ENCODE measurements at places on chromosomes 6 and 20. TPM values are rescaled to one million over a fixed set of nuclear protein-coding genes. Genes with fewer than 3 reads are reported as not detected.

- no peaks in the 10 kb centered on the region for H3K4me1 ChIP-seq
- H3K27me3 ChIP-seq, result no peaks in the 10 kb centered on the region
- H3K27ac ChIP-seq, result no peak overlapping the region
- H3K4me3 ChIP-seq, result no peak overlapping the region
- no peak for DNase-seq
Measured at GRCh38 chr6:17062871-17063440, 38.9 kb upstream of the STMND1 start.

DNA sequence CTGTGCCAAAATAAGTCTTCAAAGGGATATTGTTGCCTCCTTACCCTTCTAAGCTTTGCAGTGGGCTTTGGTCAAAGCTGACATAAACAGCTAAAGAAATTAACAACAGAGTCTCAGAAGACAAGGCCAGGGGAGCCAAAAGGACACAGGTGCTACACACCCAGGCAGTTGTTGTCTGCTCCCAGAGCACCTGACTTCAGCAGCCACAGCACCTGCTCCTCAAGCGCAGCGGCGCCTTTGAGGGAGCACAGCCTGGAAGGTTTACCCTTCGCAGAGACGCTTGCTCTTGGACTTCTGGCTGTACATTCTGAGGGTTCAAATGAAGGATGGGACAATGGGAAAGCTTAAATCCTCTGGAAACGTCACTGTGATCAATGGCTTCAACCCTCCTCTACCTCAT, 16.6 kb downstream of the B4GALT5 start:
- DNase-seq, result no peak
- H3K4me3 ChIP-seq, result no peak overlapping the region
- no peaks in the 10 kb centered on the region for H3K27me3 ChIP-seq
- peaks cover 24% of the 10 kb centered on the region for H3K4me1 ChIP-seq
- peaks cover 2% of the 10 kb centered on the region for H3K36me3 ChIP-seq
- H3K27ac ChIP-seq, result no peak overlapping the region

GRCh38 chr6:11292594-11293236, 60.2 kb upstream of the NEDD9 start:
- H3K27me3 ChIP-seq, result no peaks in the 10 kb centered on the region
- H3K36me3 ChIP-seq, result no peaks in the 10 kb centered on the region
- DNase-seq, result no peak

PKIB gene
- total RNA-seq, result 46.5 TPM

ARMC12 gene
- total RNA-seq, result 1.5 TPM

GDAP1L1 gene
- 6.8 TPM for total RNA-seq

DNA sequence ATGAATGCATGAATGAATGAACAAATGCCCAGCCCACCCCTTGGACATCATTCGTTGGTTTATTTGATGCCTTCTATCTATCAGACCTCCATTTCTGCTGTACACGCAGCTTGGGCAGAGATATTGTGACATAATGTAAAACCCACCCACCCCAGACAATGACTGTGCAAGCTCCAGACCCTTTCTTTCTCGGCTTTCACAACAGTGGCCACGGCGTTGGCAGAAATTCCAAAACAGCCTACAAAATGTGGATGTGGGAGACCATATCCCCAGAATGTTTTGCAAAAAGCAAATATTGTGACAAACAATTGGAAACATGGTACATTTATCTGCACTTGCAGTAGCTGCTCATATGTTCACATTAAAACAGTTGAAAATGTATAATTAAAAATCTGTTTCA, 162.0 kb upstream of the MAFB start:
- no peak for DNase-seq

GRCh38 chr6:97925504-97925903, 642.5 kb upstream of the MMS22L start:
- no peaks in the 10 kb centered on the region for H3K36me3 ChIP-seq
- H3K27ac ChIP-seq, result no peak overlapping the region
- no peak for DNase-seq
- H3K27me3 ChIP-seq, result no peaks in the 10 kb centered on the region

- peak overlapping the region; percentile 88 for H3K4me3 ChIP-seq
- H3K27me3 ChIP-seq, result no peaks in the 10 kb centered on the region
- H3K4me1 ChIP-seq, result no peaks in the 10 kb centered on the region
- no peaks in the 10 kb centered on the region for H3K36me3 ChIP-seq
- DNase-seq, result peak; percentile 55
Measured at GRCh38 chr6:106360989-106361430, 493 bp downstream of the CRYBG1 start.

DNA sequence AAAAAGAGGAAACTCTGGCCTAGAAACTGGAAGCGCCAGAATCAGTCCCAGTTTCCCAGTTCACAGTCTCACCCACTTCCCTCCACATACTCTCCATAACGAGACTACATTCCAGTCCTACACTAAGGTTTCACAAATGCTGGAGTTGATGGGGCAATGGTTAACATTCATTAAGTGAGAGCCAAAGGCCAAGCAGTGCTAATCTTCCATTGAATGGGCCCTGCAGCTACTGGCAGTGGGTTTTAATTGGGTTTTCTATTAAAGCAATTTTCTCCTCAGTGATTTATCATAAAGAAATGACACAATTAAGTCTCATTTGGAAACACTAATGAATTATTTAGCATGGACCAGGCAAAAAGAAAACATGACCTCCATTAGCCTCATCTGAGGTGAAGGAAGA, 20.8 kb upstream of the NRSN1 start:
- H3K27me3 ChIP-seq, result no peaks in the 10 kb centered on the region
- H3K27ac ChIP-seq, result no peak overlapping the region
- no peaks in the 10 kb centered on the region for H3K36me3 ChIP-seq
- DNase-seq, result no peak
- H3K4me3 ChIP-seq, result no peak overlapping the region

- no peaks in the 10 kb centered on the region for H3K27me3 ChIP-seq
- H3K4me3 ChIP-seq, result no peak overlapping the region
- H3K4me1 ChIP-seq, result no peaks in the 10 kb centered on the region
Measured at GRCh38 chr6:164753517-164753916, 555.9 kb downstream of the C6orf118 start.

TRIM31 gene
- not detected for total RNA-seq

DNA sequence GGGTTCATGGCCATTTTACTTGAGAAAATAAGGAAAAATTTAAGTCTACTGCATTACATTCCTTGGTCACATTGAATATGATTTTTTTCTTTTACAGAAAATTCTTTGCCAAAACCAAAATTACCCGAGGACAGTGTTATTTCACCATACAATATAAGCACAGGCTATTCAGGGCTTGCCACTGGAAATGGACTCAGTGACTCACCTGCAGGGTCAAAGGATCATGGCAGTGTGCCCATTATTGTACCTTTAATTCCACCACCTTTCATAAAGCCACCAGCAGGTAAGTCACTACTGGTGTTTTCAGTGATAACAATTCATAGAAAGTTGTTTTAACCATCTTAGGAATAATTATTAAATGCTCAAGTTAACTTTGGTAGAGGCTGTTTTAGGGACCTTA, 16.2 kb downstream of the SOBP start:
- DNase-seq, result no peak
- H3K27me3 ChIP-seq, result no peaks in the 10 kb centered on the region
- H3K4me1 ChIP-seq, result peaks cover 9% of the 10 kb centered on the region

DNA sequence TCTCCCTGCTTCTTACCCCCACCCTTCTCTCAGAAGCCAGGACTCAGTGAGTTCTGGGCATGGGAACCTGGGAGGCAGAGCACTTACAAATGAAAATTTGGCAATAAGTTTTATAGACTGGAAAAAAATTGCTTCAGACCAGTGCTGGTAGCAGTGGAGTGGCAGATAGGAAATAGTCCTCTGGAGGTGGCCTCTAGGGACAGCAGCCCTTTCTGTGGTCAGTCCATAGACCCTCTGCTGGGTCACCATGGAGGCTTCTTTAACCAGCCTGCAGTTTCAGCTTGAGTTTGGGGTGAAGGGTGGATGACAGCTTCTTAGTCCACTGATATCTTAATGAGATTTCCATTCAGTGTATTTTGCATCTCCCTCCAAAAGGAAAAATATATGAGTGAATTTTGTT, 179.1 kb downstream of the ARID1B start:
- no peaks in the 10 kb centered on the region for H3K36me3 ChIP-seq
- H3K4me1 ChIP-seq, result peaks cover 12% of the 10 kb centered on the region
- no peak overlapping the region for H3K27ac ChIP-seq
- no peak for DNase-seq
- H3K4me3 ChIP-seq, result no peak overlapping the region
- H3K27me3 ChIP-seq, result no peaks in the 10 kb centered on the region

- no peak overlapping the region for H3K27ac ChIP-seq
- no peaks in the 10 kb centered on the region for H3K27me3 ChIP-seq
- H3K4me1 ChIP-seq, result no peaks in the 10 kb centered on the region
- DNase-seq, result no peak
- H3K36me3 ChIP-seq, result no peaks in the 10 kb centered on the region
- no peak overlapping the region for H3K4me3 ChIP-seq
Measured at GRCh38 chr6:148155293-148155692, 187.3 kb upstream of the SASH1 start.

CPNE5 gene
- 0.52 TPM for total RNA-seq

PPP1R16B gene
- total RNA-seq, result 8.2 TPM

MTFR2 gene
- 11.8 TPM for total RNA-seq

DNA sequence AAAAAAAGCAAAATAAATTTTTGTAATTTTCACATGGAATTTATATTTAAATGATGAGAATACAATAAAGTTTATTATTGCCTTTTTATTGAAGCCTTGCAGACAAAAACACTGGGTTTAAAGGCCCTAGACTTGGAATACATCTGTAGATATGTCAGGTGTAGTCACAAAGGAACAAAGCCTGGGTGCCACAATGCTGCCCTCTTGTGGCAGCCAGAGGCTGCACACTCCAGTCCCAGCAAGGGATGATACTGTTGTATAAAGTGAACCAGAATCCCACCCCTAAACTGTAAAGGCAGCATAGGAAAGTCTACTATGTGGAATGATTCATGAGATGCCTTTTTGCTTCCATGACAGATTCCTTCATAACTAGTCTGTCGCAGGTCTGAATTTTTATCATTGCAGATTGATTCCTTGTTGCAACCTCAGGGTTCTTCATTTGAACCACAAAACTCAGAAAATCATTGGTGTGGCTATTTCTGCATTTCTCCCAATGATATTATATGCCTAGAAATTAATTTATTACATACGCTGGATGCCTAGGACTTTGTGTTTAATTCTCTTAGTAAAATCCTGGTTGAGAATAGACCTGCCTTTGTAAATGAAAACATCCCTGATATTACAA, 37.0 kb downstream of the MAK start:
- H3K27ac ChIP-seq, result no peak overlapping the region
- no peaks in the 10 kb centered on the region for H3K27me3 ChIP-seq
- no peak overlapping the region for H3K4me3 ChIP-seq
- H3K4me1 ChIP-seq, result no peaks in the 10 kb centered on the region

DNA sequence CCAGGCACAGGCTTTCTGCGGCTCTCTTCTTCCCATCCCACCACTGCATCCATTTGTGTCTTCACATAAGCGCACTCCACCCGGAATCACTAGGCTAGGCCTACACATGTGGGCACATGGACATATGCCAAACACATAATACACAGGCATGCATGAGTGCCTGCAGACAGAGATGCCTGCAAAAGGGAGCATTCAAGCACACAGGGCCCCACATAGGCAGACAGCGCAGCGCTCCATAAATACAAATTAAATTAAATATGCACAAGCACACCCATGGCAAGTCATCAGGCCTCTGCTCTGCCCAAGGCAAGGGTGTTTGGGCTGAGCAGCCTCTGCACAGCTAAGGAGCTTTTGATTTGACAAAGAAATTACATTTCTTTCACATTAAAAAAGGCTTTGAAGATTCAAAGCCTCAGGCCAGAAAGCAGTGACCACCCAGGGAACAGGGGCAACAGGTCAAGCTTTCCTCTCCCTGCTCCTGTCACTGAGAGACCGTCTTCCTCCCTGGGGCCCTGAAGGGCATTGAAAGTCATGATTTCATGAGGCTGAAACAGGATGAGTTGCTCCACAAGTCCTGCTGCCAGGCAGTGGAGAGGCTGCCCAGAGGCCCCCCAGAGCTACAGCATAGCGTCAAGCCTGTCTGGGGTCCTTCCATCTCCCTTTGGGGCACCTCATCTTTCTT, 134.2 kb upstream of the LRFN2 start:
- H3K27ac ChIP-seq, result no peak overlapping the region
- H3K4me1 ChIP-seq, result peaks cover 5% of the 10 kb centered on the region
- no peak for DNase-seq

Data from H9 (cell line).